ENCODE measurements at places on chromosomes 6 and 20.

DNA sequence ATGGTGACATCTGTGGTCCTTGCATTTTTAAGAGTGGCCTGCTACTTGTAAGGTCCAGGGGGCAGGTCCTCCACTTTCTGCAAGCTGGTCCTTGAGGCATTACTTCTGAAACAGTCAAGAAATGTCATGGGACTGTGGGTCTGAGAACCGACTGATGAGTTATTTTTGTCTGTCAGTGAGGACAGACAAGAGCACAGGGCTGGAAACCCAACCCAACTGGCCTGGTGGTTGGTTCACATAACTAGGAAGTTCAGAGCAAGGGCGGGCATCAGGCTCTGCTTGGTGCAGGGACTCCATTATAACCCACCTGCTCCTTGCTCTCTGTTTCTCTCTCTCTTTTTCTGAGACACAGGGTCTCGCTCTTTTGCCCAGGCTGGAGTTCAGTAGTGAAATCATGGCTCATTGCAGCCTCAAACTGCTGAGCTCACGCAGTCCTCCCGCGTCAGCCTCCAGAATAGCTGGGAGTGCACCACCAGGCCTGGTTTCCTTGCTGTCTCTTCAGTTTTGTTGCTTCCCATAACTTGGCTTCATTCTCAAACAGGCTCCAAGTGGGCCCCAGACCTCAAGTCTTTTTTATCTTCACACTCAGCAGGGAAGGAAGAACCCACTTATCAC, 9.2 kb downstream of the CST3 start:
- DNase-seq, result no peak

DNA sequence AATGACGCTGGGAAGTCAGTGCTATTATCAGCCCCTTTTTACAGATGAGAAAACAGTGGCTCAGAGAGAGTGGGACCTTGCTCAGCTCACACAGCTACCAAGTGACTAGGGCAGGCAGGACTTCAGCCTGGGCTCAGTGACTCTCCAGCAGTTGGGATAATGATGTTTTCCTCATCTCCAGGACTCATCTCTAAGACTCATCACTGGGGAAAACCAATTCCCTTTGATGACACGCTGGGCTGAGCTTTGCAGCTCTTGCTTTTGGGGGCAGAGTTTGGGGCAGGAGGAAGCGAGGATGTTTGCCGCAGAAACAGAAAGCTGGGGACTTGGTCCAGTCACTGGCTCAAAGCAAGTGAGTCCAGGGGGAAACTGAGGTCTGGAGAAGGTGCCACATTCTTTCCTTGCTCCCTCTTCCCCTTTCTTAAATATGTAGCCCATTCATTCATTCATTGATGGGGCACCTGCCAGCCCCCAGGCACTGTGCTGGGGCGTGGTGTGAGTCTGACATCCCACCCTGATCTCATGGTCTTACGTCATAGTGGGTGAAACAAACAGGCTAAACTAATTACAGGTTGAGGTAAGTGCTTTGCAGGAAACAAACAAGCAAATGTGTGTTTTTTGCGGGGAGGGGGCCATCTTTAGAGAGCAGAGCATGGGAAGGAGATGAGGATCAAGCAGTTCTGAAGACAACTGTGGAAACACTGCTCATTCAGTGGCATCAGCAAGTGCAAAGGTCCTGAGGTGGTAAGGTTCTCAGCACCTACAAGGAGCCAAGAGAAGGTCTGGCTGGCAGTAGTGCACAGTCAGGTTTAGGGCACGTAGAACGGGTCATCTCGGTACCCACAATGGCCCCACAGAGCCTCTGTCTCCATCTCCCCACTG, 74.4 kb upstream of the PMEPA1 start:
- DNase-seq, result no peak

DNA sequence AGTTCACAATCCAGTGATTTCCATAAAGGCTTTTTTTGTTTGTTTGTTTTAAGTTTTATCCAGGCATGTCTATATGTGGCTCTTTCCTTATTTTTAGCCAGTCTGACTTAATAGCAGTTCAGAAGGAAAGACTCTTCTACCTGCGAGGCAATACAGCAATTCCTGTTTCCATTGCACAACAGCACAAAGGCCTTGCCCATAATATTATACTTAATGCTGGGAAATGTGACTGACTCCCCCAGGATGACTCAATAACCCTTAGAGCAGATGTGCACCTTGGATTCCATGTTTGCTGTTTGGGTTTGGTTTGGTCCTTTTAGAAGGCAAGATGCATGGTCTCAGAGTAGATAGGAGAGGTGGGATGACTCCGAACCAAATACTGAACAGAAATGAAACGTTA, 184.1 kb downstream of the MTFR2 start:
- no peak for DNase-seq

GRCh38 chr6:25410102-25410501, 130.9 kb downstream of the CARMIL1 start:
- no peak for DNase-seq

DNA sequence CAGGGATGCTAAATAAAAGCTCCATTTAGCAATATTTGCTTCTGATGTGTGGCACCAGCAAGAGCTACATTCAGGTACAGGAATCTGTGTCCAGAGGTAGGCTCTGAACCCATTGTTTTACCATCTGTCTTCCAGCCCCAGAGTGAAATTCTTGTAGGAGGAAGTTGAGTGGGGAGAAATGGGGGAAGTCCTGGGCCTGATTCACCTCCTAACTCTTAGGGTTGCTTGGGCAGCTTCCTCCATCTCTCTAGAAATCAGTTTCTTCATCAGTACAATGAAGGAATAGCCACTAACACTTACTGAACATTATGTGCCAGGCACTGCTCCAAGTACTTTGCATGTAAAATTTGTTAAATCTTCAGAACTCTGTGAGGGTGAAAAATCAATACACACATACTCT, 35.1 kb upstream of the TSPYL1 start:
- DNase-seq, result no peak

GRCh38 chr6:30263734-30264133, 50.5 kb upstream of the TRIM26 start:
- DNase-seq, result no peak

DNA sequence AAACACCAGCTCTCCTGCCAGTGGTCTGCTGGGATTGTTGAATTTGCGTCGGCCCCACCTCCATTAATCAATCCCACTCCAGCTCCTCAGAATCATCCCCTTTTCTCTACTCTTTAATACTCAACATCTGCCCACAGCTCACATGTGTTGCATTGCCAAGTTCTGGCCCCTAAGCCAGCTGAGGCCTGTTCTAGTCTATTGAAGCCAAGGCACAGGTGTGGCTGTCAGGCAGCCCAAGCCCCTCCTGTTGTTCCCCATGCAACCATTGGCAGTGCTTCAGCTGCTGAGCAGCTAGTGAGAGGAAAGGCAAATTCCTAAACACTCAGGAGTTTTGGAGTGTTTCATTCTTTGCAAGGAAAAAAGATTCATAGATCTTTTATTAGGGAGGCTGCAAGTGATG, 128.0 kb upstream of the NT5E start:
- DNase-seq, result no peak

- DNase-seq, result no peak
Measured at GRCh38 chr20:22385602-22386305, 198.6 kb downstream of the FOXA2 start.

- DNase-seq, result no peak
Measured at GRCh38 chr6:24257282-24257681, 100.6 kb downstream of the DCDC2 start.

Data from NK-92 treated with Interleukin-12 subunit alpha and Interleukin-12 subunit beta, amount 100 ng/mL, for 24 hours (cell line).